Osteoblast (primary cell): ENCODE measurements at places on chromosomes 1 and 21.

GRCh38 chr21:32940079-32941014 is 85.4 kb upstream of the OLIG2 start:
- DNase-seq, result no peak

- DNase-seq, result no peak
Observed at GRCh38 chr1:234040446-234041317, 136.2 kb downstream of the SLC35F3 start.

DNA sequence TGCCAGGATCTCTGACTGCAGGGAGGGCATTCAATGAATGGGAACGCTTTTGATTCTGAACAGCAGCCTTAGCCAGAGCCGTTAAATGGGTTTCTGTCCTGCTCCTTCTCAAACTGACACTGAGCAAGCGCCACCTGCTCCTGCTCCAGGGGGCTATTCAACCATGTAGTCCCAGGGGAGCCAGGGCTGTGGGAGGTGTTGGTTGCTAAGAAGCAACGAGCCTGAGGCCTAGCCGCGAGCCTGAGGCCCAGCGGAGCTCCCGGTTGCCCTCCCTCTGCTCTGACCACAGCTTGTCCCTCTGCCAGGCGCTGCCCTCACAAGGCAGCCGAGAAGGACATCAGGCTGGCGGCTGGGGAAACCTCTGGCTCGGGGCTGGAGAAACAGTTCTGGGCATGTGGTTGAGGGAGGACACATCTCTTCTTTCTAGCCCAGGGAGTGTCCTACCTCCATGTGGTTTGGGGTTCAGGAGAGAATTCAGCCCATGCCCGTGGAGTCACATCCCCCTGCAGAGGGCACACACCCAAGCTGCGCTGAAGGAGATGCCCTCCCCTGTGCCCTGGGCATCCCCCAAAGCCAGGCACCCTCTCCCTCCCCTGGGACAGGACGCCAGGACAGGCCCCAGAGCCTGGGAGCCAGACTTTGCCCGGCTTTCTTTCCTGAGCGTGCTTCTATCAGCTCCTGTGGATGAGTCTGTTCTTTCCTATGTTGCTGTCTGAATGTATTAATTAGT is 18.0 kb downstream of the PCP4 start:
- no peak for DNase-seq

- no peak for DNase-seq
Observed at GRCh38 chr1:149962039-149962647, 25.5 kb upstream of the MTMR11 start.

DNA sequence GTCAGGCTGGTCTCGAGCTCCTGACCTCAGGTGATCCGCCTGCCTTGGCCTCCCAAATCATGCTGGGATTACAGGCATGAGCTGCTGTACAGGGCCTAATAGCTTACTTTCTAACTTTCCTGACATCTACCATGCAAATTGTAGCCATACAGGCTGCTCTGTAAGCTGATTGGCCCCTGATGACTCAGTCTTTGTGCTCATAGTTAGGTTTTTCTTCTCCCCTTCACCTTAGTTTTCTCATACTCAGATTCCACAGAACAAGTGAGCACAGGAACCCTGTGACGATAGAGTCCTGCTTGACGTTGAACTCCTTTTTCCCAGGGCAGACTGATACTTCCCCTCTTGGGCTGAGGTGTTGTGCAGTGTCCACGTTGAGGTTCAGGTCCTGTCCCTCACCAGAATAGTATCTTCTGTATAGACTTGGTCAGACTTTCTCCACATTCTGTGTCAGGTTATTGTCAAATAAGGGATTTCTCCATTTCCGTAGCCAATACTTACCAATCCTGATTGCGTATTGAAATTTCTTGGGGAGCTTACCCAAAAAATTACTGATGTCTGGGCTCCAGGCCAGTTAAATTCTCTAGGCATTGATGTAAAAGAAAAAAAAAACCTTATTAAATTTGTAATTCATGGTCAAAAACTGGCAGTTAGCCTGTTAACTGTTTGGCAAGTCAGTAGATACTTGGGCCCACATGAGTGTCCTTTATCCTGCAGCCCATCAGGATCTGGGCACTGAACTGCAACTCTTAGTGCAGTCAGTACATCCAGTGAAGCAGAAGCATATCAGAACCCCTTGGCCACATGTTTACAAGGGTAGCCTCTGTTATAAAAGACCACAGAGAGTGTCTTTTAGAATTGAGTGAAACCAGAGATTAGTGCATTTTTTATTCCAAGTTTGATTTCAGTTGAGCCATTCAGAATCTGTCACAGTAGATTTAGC is 118.2 kb downstream of the DYRK1A start:
- DNase-seq, result no peak

DNA sequence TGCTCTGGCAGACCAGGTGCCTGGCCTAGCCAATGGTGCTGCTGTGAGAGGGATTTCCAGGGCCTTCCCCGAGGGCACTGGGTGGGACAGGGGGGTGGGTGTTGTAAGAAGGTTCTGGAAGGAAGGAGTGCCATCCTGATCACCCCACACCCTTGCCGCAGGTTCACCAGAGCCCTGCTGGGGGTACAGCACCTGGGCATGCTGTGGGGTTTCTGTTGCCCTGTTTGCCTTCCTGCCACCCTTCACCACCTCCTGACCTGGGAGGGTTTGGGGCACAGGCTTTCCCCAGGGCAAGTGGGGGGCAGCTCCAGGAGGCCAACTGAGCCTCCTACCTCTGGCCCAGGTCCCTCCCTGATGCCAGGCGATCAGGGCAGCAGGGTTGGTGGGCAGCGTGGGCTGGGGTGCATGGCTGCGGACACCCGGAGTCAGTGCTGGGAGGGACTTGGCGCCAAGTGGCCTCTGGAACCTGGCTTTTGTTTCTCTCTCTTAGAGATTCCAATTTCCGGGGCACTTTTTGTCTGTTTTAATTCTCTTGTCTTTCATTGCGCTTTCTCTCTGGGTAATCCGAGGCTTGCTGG is 318.8 kb downstream of the PTPRU start:
- DNase-seq, result no peak

- DNase-seq, result no peak
Observed at GRCh38 chr21:37063433-37063832, 9.4 kb downstream of the PIGP start.

DNA sequence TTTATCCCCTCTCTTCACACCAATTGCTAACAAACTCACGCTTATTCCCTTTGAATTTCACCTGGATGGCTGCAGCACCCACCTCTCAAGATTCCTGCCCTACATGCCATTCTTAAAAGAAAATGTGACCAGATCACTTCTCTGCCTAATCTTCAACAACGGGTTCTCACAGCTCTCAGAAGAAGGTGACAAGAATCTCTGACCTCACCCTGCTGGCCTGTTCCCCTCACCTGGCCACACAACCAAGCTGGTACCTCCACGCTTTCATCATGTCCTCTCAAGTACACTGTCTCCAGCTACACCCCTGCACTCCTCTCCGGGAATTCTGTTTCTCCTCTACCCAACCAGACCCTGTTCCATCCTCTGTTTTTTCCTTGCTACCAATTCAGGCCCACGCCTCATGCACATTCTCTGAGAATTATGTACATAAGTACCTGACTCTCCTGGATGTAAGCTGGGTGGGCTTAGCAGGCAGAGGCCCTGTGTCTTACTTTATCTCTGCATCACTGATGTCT is 5.9 kb upstream of the LSS start:
- DNase-seq, result no peak

GRCh38 chr1:30757352-30758120 is at the start of gene LAPTM5:
LAPTM5 (minus strand) TSS chr1:30757774; CDS start chr1:30757745, 29 bp downstream.
- DNase-seq, result peak; percentile 62

- no peak for DNase-seq
Observed at GRCh38 chr1:59985911-59986515, 59.4 kb upstream of the CYP2J2 start.

GRCh38 chr21:23664193-23664694 is 1943.0 kb downstream of the MRPL39 start:
- no peak for DNase-seq

- DNase-seq, result no peak
Observed at GRCh38 chr1:86573763-86574484, 27.0 kb downstream of the CLCA4 start.

GRCh38 chr1:32801096-32801715 is 16.0 kb downstream of the YARS1 start:
- DNase-seq, result peak; percentile 79

GRCh38 chr1:88935522-88936222 is 44.3 kb upstream of the GTF2B start:
- DNase-seq, result peak; percentile 63

- DNase-seq, result no peak
Observed at GRCh38 chr1:233689017-233689747, 75.3 kb downstream of the KCNK1 start.

DNA sequence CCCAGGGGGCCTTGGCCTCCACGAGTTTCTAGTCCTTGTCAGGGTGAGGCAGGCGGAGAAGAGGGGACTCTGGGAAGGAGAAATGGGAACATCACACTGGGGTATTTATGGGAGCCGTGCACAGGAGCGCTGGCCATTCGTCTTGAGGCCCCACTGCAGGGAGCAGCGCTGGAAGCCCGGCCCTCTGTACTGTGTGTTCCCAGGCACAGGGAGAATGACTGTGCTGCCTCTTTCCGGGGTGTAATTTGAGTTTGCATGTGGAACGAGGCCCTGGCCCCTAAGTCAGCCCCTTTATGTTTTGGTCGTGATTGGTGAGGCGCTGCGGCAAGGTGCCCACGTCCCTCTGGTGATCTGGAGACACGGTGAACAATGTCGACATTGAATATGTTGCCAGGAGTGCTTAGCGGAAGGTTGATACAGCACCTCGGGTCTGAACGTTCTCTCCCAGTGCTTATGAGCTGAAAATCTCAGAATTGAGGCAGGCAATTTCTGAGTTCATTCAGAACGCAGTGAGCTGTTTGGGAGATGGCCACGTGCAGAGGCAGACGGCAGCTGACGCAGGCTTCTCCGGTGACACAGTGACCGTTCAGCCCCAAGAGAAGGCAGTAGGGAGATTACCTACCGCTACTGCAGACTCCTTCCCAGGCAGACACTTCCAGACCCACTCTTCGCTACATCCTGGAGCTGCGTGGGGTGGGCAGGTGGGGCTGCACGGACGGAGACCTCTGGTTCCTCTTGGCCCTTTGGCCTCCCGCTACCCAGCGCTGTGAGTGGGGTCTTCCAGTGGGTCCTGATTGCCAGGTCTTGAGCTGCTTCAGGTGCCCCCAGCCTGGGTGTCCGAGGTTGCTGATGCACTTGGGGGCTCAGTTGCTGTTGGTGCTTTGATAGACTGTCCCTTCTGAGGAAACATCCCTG is 265.8 kb downstream of the CAMTA1 start:
- DNase-seq, result peak; percentile 27

DNA sequence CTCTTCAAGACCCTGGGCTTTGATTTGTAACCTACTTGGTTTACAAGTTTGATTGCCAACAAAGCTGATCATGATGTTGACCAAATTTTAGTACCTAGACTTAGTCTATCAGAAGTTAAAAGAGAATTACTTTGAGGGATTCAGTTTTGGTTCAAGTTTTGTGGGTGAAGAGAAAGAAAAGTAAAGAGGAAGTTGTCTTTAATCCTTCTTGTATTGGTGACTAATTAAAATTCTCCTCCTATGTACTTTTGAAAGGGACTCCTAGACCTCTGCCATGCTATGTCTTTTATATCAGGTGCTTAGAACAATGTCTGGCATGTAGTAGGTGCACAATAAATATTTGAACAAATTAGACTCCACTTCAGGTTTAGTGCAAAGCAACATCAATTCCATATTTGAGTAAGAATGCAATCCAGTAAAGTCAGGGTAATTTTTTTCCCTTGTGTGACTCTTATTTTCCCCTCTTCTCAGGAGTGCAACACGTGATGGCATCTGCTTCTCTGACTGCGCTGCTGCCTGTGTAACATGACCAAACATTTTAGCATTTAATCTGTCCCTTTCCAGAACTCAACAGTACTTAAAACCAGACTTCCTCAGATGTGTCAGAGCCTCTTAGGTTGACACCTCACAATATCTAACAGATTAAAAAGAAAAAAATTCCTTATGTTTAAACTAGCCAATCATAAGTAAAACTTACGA is 41.1 kb upstream of the KCNQ4 start:
- DNase-seq, result no peak

GRCh38 chr1:72285074-72285425 is 2.7 kb upstream of the NEGR1 start:
- DNase-seq, result peak; percentile 72

DNA sequence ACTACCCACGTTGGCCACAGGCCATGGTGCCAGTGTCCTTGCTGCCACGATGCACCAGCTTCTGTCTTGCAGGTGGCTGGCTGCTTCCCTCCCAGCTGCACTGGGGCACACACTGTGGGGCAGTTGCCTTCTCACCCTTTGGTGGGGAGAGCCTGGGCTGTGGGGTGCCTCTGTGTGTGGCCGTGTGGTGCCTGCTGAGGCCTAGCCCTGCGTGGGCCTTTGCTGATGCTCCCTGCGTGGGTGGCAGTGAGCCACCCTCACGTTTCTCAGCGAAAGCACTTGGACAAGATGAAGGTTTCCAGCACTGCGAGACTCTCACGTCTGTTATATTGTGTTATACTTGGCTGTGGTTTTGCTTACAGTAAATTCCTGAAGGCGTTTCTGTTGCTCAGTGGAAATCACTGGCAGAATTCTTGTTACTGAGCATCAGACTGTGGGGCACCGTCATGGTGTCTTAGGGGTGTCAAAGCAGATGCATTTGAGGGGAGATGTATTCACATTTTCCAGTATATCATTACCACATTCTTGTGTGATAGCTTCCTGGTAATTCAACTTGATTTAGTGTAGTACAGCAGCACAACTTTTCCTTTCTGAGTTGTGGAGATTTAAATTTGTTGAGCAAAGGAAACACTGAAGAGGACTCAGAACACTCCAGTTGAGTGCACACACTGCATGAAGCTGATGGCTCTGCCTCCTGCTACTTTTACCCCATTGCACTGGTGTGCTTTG is 124.7 kb downstream of the PCBP3 start:
- peak; percentile 74 for DNase-seq

- no peak for DNase-seq
Observed at GRCh38 chr1:156749419-156750118, 1.9 kb downstream of the HDGF start.

- no peak for DNase-seq
Observed at GRCh38 chr1:8902765-8903164, 24.3 kb upstream of the ENO1 start.

GRCh38 chr1:164772635-164773034 is 213.7 kb downstream of the PBX1 start:
- DNase-seq, result peak; percentile 77

GRCh38 chr1:18485227-18485626 is 4.5 kb downstream of the KLHDC7A start:
- no peak for DNase-seq

GRCh38 chr1:110605446-110605845 is 712 bp downstream of the KCNA2 start:
- DNase-seq, result no peak

- no peak for DNase-seq
Observed at GRCh38 chr1:50858761-50859160, 101.3 kb downstream of the FAF1 start.

GRCh38 chr1:156486421-156487344 is 13.9 kb downstream of the MEF2D start:
- DNase-seq, result peak; percentile 66

DNA sequence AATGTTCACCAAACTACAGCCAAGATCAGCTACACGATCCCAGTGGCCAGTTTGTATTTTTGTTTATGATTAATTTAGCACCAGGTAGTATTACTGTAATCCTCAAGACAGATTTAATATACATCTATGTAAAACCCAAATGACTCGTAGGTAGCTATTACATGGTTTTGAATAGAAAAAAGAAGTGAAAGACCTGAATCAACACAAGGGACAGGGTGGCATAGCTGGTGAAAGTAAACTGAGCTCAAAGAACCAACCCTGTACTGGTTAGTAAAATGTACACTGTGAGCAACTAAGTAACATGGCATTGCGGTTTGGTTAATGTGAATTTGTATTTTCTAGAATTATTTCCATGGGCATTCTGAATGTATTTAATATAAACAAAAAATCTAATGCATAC is 8.8 kb downstream of the GPATCH2 start:
- no peak for DNase-seq

GRCh38 chr1:25770541-25771220 is 29.3 kb upstream of the SELENON start:
- DNase-seq, result peak; percentile 65
